ENCODE measurements at places on chromosomes 6 and 20. TPM values are rescaled to one million over a fixed set of nuclear protein-coding genes. Genes with fewer than 3 reads are reported as not detected.

The RING1 gene
- total RNA-seq: 22.6 TPM

The PPIL4 gene
- total RNA-seq: 13.4 TPM

The ARMC2 gene
- total RNA-seq: 2.3 TPM

The TPX2 gene
- total RNA-seq: 1.5 TPM

The BANF2 gene
- 5.1 TPM for total RNA-seq

The GPLD1 gene
- total RNA-seq: 1.2 TPM

The COL9A1 gene
- 0.09 TPM for total RNA-seq

The MLN gene
- not detected for total RNA-seq

The GSTA2 gene
- 95.4 TPM for total RNA-seq

The SSTR4 gene
- total RNA-seq: not detected

The ADGB gene
- not detected for total RNA-seq

The COL20A1 gene
- not detected for total RNA-seq

GRCh38 chr20:17502105-17502504 is 29.1 kb downstream of the BFSP1 start:
- DNase-seq: no peak
- H3K27me3 ChIP-seq: no peaks in the 10 kb centered on the region
- no peak overlapping the region for H3K27ac ChIP-seq

DNA sequence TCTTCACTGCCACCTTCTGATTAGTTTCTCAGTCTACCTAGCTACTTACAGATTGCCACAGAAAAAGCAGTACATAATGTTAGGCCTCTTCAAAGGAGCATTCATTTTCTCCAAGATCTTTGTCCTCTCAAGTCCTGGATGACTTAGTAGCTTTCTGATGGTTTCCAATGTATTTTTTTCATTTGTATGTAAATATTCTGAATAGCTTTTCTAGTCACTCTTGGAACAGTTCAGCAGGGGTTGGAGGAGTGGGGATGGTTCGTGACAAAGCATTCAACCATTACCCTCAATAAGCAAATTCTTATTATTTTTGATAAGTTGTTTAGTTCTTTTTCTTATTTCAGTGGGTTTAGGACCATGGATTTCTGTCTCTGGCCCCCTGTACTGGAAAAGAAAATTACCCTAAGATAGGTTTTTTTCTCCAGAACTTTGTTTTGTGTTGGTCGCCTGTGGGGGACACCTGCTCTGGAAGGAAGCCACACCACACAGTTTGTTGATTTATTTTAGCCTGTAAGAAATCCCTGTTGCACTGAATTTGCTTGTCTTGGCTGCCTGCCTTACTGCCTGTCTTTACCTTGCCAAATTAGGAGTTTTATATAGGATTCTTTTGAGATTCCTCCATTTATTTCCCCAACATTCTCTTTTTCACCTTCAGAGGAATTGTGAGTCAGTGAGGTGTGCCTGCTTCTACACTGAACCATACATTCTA is 247.9 kb downstream of the RFPL4B start:
- H3K4me1 ChIP-seq: no peaks in the 10 kb centered on the region
- no peak overlapping the region for H3K27ac ChIP-seq
- no peak for DNase-seq
- no peaks in the 10 kb centered on the region for H3K36me3 ChIP-seq

DNA sequence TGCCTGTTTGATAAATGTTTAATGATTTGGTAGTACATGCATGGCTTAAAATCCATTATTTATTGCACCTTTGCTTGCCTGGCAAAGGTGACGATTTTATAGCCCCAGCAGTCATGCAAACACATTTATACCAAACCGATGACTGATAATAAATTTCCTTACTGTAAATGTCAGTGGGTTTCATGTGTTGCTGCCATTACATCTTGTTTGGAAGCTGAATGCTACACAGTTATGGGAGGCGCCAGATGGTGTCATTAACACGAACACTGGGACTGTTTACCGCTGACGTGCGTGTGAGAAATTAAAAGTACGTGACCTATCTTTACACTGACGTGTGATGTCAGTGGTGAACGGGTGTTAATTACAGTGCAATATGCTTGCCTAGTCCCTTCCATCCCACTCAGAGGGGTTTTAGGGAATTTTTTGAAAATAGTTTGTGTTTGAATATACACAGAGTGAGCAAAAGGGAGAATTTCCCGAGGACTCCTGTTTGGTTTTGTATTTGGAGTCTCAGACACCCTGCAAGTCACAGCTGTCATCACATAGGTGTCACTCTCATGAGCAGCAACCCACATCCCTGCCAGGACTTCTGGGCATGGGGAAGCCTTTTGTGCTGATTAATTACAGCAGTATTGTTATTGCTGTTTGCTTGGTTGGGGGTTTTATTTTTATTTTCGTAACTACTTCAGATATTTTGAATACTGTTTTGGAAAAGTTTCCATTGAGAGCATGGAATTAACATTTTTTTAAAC is 151.8 kb upstream of the INSM1 start:
- DNase-seq: no peak
- no peaks in the 10 kb centered on the region for H3K4me1 ChIP-seq
- no peaks in the 10 kb centered on the region for H3K27me3 ChIP-seq
- H3K4me3 ChIP-seq: no peak overlapping the region

DNA sequence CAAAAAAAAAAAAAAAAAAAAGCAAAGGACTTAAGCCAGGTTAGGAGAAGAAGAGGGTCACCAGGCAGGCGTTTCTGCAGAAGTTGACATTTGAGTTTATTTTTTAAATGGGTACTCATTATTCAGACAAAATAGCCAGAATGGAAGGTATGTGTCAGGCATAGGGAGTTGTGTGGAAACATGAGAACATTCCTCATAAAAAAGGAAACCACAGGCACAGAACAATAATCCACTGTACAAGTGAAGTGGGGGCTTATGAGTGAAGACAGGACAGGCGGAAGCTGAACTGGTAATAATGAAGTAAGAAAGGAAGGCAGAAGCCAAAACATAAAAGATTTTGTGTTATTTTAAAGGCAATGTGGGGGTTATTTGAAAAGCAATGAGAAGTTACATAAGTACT is 104.6 kb downstream of the EPB41L2 start:
- H3K36me3 ChIP-seq: no peaks in the 10 kb centered on the region
- H3K4me3 ChIP-seq: no peak overlapping the region
- DNase-seq: no peak
- no peak overlapping the region for H3K27ac ChIP-seq

- no peak overlapping the region for H3K27ac ChIP-seq
- no peaks in the 10 kb centered on the region for H3K4me1 ChIP-seq
- H3K4me3 ChIP-seq: no peak overlapping the region
- H3K36me3 ChIP-seq: no peaks in the 10 kb centered on the region
Observed at GRCh38 chr20:23061734-23062561, 12.5 kb upstream of the THBD start.

GRCh38 chr20:53826597-53827291 is 233.1 kb upstream of the ZNF217 start:
- H3K4me3 ChIP-seq: no peak overlapping the region
- H3K27ac ChIP-seq: no peak overlapping the region
- no peaks in the 10 kb centered on the region for H3K36me3 ChIP-seq
- DNase-seq: no peak
- peaks cover 30% of the 10 kb centered on the region for H3K4me1 ChIP-seq
- H3K27me3 ChIP-seq: no peaks in the 10 kb centered on the region

DNA sequence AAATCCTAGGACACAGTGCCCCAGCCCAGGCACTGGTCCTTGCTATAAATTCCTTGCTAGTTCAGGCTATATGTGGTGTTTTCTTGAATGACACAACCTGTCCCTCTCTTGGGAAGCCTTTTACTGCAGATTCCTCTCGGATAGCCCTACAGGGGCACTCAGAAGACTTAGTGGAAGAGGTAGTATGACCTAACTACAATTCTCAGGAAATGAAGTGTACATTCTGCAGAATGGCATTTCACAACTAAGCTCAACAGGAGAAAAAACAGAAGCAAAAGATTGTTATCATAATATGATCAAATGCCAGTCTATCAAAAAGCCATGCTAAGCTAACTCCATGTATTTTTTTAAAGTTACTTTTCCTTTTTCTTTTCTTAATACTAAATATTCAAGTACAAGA is 66.3 kb upstream of the FBXL4 start:
- no peak overlapping the region for H3K27ac ChIP-seq
- H3K4me1 ChIP-seq: no peaks in the 10 kb centered on the region
- no peaks in the 10 kb centered on the region for H3K36me3 ChIP-seq
- DNase-seq: no peak
- H3K27me3 ChIP-seq: no peaks in the 10 kb centered on the region

DNA sequence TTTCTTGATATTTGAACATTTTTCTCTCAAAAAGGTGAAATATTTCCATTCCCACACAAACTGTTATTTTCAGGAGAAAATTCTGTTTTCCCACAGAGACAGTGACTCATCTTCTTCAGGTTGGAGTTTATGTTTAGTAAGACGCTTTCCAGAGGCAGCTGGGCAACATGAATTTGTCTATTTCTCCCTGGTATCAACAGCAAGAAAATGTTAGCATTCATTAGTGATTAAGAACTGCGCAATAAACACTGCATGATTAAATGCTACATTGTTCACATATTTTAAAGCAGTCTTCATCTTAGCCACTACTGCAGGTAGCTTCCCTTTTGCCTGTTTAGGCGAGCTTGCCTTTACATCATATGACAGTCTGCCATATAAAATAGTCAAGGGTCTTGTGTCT is 295.7 kb downstream of the C6orf118 start:
- DNase-seq: no peak
- H3K36me3 ChIP-seq: no peaks in the 10 kb centered on the region
- no peak overlapping the region for H3K27ac ChIP-seq
- H3K27me3 ChIP-seq: no peaks in the 10 kb centered on the region
- H3K4me1 ChIP-seq: no peaks in the 10 kb centered on the region

DNA sequence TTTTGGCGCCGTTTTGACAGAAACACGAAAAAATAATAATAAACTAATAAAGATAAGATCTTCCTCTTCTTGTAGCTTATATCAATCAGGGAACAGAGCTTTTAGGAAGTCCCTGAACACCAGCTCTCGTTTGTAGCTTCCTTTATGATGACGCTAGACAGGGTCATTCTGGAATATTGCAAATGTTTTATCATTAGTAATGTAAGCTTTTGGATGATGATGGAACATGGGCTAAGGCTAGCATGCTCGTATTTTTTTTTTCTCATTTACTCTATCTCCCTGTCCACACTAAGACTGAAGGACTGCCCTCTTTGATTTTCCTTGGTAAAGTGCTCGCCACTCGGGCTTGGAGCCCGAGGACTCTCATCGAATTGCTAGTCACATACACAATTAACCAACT is 22.1 kb upstream of the POM121L2 start:
- H3K4me3 ChIP-seq: no peak overlapping the region
- H3K4me1 ChIP-seq: no peaks in the 10 kb centered on the region
- DNase-seq: no peak
- no peaks in the 10 kb centered on the region for H3K36me3 ChIP-seq

DNA sequence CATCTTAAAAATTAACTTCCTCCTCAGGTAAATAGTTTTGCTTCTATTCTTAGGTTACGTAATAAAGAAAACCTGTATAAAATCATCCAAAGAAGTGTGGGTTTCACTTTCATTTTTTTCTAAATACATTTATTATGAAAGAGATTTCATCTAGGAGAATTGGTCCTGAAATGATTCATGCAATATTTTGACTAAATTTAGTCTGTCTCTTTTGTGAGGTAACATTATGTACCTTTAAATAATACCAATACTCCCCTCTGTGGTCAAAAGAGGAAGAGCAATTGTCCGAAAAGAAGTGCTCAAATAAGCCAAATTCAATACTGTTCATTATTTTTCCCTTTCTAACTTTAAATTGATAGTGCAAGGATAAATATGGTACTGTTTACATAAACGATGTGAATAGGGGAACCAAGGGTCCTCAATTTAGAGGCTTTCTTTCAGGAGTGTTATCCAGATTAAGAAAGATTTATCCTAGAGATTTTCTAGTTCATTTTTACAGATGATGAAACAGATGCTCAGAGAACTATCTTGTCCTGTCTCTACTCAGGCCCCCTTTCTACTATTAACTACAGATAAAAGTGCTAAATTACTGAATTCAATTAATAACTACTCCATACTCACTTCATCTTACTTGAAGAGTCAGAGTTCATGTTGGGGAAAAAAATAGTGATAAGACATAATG is 26.2 kb downstream of the CYP39A1 start:
- H3K36me3 ChIP-seq: no peaks in the 10 kb centered on the region
- H3K4me3 ChIP-seq: no peak overlapping the region
- H3K27ac ChIP-seq: no peak overlapping the region
- no peak for DNase-seq

- no peak for DNase-seq
- no peaks in the 10 kb centered on the region for H3K27me3 ChIP-seq
- no peak overlapping the region for H3K4me3 ChIP-seq
- H3K36me3 ChIP-seq: no peaks in the 10 kb centered on the region
- H3K4me1 ChIP-seq: no peaks in the 10 kb centered on the region
Observed at GRCh38 chr6:5639193-5639592, 367.5 kb downstream of the NRN1 start.

DNA sequence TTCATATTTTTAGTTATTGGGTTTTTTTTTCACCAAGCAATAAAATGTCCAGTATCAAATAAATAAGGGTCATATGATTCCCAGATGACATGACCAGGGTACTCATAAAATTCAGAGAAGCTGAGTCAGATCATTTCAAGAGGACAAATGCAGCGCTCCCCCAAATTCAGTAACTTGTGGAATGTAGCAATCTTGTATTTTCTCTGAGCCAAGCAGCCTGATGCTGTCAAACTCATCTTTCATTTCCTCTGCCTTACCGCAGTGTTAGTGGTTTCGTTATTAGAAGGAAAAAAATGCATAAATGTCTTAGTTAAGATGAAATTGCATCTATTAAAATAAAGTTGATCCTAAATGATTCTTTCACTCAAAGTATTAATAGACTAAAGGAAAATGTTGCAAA is 57.8 kb upstream of the EDN1 start:
- peaks cover 4% of the 10 kb centered on the region for H3K4me1 ChIP-seq
- no peak overlapping the region for H3K4me3 ChIP-seq
- H3K27me3 ChIP-seq: no peaks in the 10 kb centered on the region
- H3K27ac ChIP-seq: no peak overlapping the region
- no peaks in the 10 kb centered on the region for H3K36me3 ChIP-seq
- no peak for DNase-seq
